ENCODE measurements at places on chromosomes 1 and 21.

- DNase-seq: no peak
Observed at GRCh38 chr1:220813013-220813412, 26.3 kb downstream of the MTARC1 start.

- no peak for DNase-seq
Observed at GRCh38 chr1:206512058-206512850, 4.9 kb downstream of the RASSF5 start.

- DNase-seq: no peak
Observed at GRCh38 chr1:109228167-109228566, 14.4 kb downstream of the SARS1 start.

- DNase-seq: no peak
Observed at GRCh38 chr1:55259911-55260609, 44.9 kb upstream of the USP24 start.

DNA sequence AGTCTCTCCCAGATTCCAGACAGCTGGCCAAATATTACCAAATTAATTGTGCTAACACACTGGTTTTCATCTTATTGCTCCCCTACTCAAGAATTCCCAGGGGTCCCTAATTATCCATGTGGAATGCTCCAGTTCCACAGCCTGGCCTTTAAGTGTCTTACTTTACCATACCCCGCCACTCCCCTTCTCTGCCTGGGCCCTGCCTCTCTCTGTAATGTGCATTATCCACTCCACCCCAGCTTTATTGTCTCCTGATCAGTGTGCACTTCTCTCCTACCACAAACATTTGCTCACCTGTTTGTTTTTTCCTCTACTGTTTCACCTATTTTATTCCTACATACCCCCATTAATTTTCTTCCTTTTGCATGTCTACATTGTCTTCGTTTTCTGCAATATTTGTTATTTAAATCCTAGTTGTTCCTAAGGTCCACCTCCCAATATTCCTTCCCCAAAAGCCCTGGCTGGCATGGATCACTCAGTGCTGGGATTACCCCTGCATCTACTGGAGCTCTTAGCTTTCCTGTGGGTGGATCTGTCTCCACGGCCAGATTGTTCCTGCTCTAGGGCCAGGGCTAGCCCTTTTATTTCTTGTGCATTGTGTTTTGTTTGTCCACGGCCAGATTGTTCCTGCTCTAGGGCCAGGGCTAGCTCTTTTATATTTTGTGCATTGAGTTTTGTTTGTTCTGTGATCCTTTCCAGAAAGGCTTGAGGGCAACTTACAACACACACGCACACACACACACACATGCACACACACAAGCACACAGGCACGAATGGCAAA is 33.4 kb upstream of the ATP1B1 start:
- no peak for DNase-seq

DNA sequence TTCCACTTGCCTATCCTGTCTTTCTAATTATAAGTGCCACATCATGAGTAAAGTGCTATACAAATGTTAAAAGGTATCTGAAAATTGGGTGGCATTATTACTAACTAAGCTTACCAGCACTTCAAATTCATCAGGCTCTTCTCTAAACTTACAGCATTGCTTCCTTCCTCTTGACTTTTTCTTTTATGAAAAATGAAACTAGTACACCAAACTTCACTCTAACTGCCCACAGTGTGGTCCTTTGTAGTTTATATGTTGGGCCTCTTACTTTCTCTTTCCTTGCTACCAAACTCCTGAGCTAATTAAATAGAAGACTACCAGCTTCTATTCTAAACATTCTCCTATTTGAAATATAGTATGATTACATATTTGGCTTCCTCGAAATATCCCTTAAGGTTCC is 81.8 kb downstream of the NOTCH2 start:
- no peak for DNase-seq

- no peak for DNase-seq
Observed at GRCh38 chr1:204461331-204462228, 33.0 kb downstream of the PIK3C2B start.

DNA sequence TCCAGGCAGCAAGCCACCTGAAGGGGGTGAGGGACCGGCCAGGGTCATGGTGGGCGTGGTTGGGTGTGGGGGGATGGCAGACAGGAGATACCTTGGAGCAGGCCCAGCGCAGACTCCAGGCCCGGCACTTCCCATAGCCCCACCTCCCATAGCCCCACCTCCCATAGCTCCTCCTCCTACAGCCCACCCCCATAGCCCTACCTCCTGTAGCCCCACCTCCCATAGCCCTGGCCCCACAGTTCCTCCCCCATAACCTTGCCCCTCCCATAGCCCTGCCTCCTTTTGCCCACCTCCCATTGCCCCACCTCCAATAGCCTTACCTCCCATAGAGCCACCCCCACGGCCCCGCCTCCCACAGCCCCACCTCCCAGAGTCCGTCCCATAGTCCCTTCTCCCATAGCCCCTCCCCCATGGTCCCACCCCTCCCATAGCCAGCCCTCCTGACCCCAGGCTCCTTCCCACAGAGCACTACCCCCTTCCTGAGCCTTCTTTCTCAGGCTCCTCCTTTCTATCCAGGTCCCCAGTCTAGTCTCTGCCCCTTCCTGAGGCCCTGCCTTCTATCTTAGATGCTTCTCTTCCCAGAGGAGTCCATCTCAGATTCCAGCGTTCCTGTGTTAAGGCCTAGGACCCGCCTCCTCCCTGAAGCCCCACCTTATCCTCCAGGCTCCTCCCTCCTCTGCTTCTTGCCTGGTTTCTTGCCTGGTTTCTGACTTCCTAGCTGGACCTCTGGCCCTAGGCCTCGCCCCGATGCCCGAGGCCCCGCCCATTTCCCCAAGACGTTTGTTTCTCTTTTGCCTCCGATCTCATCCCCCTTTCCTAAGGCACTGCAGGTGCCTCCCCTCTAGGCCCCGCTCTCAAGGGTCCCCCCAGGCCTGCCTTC is 46.8 kb downstream of the PTPRU start:
- peak; percentile 49 for DNase-seq

GRCh38 chr1:241596633-241597032 is 43.5 kb downstream of the CHML start:
- DNase-seq: no peak

DNA sequence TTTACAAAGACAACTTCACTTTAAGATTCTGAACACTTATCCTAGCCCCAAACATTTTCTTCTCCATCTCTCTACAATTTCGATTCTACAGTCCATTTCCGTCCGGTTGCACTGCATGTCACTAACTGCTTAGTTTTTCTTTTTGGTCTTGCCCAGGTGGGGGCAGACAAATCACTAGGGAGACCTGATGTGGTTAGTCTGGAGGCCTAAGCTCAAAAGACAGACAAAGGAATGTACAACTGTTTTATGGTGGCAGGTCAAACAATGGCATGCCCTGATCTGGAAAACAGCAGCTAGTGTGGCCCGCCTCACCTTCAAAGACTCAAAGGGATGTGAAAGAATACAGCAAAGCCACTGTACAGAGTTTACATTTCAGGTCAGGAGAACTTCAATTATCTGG is 3.8 kb downstream of the ETV3 start:
- DNase-seq: no peak

GRCh38 chr1:24119859-24120756 is 8.2 kb upstream of the MYOM3 start:
- DNase-seq: no peak

DNA sequence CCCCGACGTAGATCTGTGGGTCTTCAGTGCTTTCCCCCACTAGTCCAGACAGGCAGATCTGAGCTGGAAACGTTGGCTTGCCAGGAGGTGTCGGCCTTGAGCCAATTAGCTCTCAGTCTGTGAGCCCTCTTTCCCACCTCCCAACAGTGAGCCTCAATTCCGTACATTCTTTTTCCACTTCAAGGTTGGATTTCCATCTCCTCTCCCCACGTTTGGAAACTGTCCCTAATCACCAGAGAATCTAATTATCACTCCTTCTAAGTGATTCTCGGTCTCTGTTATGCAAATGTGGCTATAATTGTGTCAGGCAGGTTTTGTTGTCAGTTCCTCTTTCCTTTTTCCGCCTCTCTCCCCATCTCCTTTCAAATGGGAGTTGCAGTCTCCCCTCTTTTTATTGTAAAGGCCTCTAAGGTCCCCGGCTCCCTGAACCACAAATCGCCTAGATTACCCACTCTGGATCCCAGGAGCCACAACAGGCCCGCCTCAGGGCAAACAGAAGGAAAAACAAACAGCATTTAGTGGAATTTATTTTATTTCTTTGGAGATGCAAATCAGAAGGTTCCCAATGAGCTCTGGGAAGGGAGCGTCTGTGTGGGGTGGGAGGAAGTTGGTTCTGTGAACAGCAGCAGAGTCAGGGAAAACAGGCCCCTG is 29.4 kb upstream of the LRRN2 start:
- no peak for DNase-seq

DNA sequence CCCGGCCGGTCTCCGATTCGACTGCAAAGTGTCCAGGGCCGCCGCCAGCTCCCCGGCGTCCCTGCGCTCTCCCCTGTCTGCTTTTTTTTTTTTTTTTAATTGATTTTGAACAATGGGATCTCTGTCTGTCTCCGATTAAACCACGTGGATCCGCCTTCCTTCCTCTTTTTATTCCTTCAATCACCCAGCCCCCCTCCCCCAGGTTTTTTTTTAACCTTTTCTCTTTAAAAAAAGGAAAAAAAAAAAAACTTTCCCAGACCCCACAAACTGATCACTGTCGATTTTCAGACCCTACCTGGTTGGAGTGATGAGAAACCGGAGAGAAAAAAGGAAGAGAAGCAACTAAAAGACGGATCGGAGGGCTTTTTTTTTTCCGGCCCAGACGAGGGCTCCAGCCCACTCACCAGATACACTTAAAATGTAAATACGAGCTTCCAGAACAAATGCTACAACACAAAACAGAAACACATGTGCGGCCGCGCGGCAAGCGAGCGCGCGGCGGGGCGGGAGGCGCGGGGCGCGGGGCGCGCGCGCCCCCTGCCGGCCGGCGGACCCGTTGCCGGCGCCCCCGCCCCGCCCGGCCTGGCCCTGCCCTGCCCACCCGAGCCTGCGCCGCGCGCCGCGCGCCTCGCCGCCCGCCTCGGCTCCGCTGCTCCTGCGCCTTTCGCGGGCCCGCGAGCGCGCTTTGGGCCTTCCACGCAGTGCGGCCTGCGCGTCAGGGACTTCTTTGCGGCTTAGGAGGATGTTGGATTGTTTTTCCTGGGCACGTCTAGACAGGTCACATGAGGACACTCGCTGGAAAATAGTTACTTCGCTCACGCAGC is at the start of gene RCC2:
TSS of gene RCC2 (minus strand) at position 428 of the 824 bp plus-strand sequence. CDS start 1,163 bp downstream, outside the sequence.
- peak; percentile 53 for DNase-seq

GRCh38 chr1:86826856-86827255 is 87.1 kb downstream of the SELENOF start:
- no peak for DNase-seq

DNA sequence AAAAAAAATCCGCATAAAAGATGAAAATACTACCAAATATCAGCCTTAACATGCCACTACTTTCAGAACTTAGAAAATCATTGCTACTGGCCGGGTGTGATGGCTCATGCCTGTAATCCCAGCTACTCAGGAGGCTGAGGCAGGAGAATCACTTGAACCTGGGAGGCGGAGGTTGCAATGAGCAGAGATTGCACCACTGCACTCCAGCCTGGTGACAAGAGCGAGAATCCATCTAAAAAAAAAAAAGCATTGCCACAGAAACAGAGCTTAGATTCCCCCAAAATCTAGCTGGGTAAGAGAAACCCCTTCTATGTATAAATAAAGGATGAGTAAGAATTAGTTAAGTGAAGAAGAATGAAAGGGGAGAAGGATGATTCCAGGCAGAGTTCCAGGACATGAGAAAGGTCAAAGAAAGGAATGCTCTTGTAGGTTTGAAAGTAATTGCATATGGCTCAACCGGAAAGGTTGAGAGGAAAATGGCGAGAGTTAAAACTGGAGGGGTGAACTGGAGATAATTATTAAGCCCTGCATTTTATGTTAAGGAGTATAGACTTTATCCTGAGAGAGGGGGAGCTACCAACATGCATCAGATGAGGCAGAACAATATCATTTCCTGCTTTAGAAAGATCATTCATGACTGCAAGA is 19.7 kb upstream of the NRDC start:
- peak; percentile 84 for DNase-seq

DNA sequence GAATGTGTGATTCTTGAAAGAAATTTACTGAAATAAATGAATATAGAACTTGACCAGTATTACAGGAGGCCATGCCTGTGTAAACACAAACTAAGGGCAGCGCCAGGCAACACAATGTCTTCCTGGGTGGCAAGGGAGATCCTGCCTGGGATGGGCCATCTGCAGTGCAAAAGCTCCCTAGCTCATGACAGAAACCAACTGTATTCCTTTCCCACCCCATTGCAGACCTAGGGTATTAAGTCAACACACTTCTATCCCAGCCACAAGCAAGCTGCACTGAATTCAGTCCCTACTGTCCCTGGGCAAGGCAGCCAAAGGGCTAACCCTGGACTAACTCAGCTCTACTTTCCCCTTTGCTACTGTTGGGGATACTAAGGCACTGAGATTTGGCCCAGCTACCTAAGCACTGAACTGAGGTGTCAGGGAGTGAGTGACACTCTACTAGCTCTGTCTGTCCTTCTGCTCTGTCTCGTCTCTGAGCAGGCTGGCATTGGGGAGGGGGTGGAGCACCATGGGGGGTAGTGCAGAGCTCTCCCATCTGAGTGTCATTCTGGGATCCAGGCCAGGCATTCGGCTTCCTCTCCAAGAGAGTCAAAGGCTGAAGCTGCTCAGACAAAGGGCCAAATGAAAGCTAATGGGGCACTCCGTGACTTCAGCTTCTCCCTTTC is 2.5 kb downstream of the INKA2 start:
- DNase-seq: no peak

GRCh38 chr1:37147392-37147831 is 113.1 kb upstream of the GRIK3 start:
- DNase-seq: no peak

DNA sequence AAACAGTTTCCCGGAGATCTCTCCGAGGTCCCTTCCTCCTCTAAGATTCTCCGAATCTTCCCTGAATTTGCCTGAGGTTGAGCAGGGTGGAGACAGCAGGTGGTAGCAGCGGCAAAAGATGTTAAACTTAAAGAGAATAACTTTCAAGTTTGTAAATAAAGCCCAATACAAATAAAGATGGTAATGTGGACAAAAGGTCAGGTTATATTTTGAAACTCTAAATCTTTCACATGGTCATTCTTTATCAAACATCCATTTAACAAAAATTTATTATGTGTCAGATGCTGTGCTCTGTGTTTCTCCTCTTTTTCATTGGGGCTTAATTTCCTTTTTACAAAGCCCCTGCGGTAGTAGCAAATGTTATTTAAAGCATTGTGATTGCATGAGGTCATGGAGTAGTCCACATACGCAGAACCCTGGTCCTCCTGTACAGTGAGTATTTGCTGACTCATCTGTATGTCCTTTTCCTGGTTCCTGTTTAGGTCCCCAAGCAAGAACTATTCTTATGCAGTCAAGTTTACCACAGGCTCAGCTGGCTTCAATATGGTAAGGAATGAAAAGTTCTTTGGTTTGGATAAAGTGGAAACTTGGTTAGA is 119.2 kb downstream of the ITSN1 start:
- peak; percentile 95 for DNase-seq

GRCh38 chr1:9112961-9113880 is 15.7 kb downstream of the GPR157 start:
- peak; percentile 43 for DNase-seq

- peak; percentile 25 for DNase-seq
Observed at GRCh38 chr21:17542371-17543011, 29.6 kb downstream of the CXADR start.

DNA sequence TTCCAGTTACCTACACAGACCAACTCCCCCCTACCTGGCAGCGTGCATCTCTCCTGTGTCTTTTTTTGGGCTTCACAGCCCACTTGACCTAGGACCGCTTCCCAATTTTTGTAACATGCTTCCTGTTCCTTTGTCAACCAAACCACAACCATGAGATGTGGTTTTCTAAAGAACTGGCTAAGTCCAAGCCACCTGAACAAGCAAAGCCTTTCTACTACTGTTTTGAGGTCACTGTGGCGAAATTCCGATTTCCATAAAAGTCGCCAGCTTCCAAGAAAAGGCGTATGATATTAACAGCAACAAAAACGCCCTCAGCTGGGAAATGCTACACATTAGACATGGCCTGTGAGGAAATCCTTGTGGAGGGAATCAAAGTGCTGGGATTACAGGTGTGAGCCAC is 12.7 kb upstream of the AK2 start:
- no peak for DNase-seq
